ENCODE measurements at places on chromosomes 5 and 9.
A peak's percentile ranks its signal among the peaks of the same experiment; 100 is the strongest.

GRCh38 chr9:93464395-93464794 is 11.0 kb upstream of the FAM120AOS start:
- no peak for DNase-seq

DNA sequence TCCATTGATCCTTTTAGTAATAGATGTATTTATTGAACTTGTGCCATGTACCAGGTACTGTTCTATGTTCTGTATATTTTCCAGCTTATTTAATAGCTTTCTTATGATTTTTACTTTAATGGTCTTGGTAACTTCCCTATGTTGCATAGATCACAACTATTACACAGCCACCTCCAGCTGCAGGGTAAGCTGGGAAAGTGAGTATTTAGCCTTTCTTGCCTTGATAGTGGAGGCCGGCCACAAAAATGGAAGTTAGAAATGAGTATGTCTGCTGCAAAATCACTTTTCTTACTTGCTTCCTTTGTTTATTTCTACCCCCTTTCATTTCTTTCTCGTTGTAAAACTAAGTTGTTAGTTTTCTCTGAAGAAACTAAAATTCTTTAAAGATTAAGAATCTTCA is 43.1 kb upstream of the ANKDD1B start:
- no peak for DNase-seq

GRCh38 chr5:55304584-55304983 is 2.9 kb downstream of the DHX29 start:
- DNase-seq, result no peak

- no peak for DNase-seq
Measured at GRCh38 chr5:177049285-177049684, 26.8 kb downstream of the ZNF346 start.

GRCh38 chr9:21267485-21268346 is 27.9 kb upstream of the IFNA14 start:
- DNase-seq, result no peak

DNA sequence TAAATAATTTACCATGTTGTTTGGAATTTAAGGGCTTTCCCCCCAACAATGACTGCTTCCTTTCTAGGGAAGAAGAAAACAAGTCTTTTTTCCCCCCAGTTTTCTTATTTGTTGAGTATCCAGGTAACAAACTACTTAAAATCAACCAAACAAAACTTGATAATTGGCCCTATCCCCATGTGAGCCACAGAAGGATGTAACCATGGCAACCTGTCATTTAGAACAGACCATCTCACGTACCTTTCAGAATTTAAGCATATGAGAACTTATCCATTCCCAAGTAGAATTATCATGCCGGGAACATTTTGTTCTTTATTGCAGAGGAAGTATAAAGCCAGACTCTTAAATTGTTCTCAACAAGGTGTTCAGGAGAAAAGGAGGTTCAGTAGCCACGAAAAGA is 392.3 kb downstream of the CETN3 start:
- DNase-seq, result no peak

DNA sequence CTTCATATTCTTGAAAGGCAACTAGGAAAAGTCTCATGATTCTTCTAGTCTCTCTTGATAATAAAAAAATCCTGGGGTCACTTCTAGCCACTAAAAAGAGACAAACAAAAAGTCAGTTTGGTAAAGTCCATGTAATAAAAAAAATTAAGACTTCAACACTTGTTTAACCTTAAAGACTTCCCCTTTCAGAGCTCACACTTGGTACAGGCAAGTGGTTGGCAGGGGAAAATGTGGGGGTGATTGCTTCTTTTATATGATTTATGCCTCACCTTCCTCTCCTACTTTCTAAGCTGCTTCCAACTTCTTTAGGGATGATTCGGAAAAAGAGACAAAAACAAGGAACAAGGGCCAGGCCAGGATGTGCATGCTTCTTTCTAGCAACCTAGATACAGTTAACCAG is 5.1 kb upstream of the ERCC6L2 start:
- DNase-seq, result no peak

DNA sequence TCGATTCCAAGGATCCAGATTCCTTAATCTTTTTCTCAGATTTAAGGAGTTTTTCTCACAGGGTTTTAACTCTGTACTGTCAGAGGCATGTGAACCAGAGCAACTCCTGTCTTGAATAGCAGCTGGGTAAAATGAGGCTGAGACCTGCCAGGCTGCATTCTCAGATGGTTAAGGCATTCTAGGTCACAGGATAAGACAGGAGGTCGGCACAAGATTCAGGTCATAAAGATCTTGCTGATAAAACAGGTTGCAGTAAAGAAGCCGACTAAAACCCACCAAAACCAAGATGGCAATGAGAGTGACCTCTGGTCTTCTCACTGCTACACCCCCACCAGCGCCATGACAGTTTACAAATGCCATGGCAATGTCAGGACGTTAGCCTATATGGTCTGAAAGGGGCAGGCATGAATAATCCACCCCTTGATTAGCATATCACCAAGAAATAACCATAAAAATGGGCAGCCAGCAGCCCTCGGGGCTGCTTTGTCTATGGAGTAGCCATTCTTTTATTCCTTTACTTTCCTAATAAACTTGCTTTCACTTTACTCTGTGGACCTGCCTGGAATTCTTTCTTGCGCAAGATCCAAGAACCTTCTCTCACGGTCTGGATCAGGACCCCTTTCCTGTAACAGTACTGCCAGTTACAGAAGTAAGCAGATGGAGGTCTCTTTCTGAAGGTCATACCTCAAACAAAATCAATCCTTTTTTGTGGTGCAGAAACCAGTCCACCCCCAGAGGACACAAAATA is 87.1 kb downstream of the SLC38A9 start:
- no peak for DNase-seq

DNA sequence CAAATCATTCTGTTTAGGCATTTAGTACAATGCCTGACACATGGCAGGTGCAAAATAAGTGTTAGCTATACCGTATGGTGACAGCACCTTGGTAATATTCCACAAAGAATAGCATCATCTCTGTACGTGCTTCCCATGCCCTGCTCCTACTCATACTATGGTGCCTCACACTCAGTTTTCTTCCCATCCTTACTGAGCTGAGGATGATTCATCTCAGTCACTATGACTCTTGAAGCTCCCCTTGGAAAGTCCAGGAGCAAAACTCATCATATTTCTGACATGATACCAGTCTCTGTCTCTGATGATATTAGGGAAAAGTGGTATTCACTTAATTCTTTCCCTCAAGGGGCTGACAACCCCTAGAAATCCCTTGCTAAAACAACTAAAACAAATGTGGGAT is 423.3 kb downstream of the EFNA5 start:
- no peak for DNase-seq

- DNase-seq, result peak; percentile 1
Measured at GRCh38 chr9:17531642-17532254, 47.1 kb upstream of the SH3GL2 start.

DNA sequence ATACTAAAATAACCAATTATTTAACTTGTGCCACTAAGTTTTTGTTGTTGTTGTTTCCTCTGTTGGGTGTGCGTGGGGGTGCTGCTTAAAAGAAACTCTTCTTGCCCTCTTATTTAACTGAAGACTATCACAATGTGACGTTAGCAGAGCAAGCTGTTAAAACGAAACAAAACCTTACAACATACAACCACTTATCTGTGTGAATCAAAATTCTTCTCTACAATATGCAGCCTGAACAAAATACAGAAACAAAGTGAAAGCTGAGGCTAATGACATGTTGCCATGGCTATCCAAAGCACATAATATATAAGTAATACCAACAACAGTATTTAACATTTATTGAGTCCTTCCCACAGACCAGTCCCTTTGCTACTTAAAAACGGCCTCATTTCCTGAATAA is 291.0 kb downstream of the FBXL17 start:
- DNase-seq, result no peak

GRCh38 chr9:128627906-128628305 is 28.7 kb downstream of the DYNC2I2 start:
- DNase-seq, result no peak

- peak; percentile 30 for DNase-seq
Measured at GRCh38 chr5:103259705-103260355, 1.3 kb downstream of the MACIR start.

DNA sequence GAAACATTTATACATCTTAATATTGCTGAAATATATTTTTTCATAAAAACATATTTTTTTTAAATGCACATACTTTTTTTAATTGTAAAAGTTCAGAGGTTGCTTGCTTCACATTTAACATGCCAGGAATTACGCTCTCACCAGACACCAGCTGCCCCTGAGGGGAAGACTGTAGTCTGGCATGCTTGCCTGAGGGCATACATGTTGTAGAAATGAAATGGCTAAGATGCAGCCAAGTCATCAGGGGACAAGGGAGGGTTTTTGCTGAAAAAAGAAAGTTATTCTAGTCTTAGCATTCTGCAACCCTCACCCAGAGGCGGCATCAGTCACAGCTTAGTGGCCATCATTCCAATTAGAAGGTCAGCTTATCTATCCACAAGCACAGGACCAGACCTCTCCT is 426.7 kb upstream of the FTMT start:
- no peak for DNase-seq

- no peak for DNase-seq
Measured at GRCh38 chr9:132894862-132895835, 16.5 kb downstream of the SPACA9 start.

DNA sequence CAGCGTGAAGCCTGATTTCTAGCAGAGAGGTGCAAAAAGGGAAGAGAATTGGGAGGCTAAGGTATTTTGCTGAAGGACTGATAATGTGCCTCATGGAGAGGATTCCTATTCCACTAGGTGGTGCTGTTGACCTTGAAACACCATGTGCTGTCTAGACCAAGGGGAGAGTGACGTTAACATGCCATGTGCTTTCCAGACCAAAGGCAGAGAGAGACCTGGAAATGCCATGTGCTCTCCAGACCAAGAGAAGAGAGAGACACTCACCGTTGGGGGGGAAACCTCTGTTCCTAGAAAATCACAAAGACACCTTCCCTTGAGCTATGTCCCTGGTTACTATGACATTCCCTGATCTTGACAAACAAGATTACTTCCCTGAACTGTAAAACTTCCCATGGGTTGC is 286.0 kb upstream of the TUSC1 start:
- no peak for DNase-seq

DNA sequence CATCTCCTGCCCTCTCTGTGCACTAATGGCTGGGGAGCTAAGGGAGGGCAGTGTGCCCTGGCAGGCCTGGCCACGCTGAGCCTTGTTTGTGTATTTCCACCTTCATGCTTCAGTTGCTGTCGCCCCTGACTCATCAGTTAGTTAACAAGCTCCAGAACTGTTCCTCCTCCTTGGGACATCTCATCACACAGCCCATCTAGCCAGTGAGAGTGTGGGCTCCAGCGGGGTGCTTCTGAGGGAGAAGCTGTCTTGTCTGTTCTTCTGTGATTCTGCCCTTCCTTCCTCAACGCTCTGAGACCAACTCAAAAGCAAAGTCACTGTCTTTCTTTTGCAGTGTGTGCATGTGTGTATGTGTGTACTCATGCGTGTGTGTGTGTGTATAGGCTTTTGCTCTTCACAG is 58.3 kb upstream of the CPEB4 start:
- DNase-seq, result no peak

GRCh38 chr5:119570910-119571309 is 58.4 kb upstream of the FAM170A start:
- no peak for DNase-seq

DNA sequence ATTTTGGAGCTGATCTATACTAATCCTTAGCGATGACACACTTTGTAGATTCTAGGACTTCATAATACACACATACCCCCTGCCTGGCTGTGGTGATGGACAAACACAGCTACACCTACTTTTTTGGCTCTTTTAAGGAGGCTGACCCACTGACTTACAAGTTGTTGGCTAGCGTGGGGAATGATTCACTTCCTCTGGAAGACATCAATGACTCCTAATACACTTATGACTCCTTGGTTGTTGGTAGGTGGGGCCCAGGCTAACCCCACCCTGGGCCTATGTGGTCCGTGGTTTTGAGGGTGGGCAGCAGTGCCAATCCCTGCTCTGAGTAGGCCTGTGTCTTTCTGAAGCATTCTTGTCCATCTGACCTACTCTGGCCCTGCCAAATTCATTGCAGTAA is 144.4 kb downstream of the SLC12A2 start:
- peak; percentile 46 for DNase-seq

DNA sequence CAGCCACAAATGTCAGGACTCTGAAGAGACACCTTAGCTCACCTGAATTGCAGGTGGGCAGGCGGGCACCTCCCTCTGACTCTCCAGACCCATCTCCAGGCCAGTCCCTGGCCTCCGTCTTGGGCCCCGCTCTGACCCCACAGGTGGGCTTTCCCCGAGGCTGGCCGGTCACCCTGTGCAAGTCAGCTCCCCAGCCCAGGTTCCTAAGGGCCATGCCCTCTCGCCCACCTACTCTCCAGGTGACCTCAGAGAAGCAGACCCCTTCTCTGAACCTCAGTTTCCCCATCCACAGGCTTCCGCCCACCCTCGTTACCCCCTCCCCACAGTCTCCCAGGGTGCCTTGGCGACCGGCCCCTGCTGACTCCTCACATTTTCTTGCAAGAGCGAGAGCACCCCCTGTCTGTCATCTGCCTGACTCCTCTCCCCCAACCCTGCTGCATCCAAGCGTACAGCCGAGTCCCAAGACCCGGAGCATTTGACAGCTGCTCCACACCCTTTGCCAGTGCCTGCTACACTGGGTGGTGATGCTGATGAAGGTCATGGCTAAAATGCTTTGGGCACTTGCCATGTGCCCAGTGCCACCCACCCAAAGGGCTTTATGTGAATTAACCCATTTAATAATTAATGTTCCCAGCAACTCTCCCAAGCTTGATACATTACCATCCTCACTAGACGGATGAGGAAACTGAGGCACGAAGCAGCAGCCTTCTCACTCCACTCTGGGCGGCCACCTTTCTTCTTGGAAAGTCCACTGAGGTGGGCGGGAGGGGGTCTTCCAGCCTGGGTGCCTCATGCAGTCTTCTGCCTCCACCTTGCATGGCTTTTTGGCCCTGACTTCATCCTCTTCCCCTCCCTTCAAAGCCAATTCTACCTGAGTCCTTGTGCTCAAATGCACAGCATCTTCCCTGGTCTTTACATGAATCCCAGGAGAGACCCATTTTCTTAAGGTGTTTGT is 51.1 kb upstream of the ORM1 start:
- DNase-seq, result no peak

GRCh38 chr9:94014920-94015319 is 59.8 kb upstream of the BARX1 start:
- DNase-seq, result no peak

GRCh38 chr5:163695830-163696578 is 190.6 kb downstream of the MAT2B start:
- no peak for DNase-seq

- no peak for DNase-seq
Measured at GRCh38 chr9:127300886-127301447, 36.4 kb downstream of the GARNL3 start.

GRCh38 chr9:90420768-90421513 is 221.7 kb downstream of the DIRAS2 start:
- no peak for DNase-seq

DNA sequence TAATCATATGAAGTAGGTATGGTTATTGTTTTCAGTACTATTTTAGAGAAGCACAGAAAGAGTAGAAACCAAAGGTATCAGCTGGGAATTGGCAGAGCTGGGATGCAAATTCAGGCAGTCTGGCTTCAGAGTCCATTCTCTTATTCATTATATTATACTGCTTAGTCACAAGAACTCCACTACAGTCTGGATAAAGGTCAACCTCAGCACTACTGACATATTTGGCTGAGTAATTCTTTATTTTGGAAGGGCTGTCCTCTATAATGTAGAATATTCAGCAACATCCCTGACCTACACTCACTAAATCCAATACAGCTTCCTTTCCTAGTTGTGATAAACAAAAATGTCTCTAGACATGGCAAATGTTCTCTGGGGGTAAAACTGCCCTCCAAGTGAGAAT is 37.6 kb downstream of the PTGER4 start:
- DNase-seq, result no peak
